ENCODE measurements at places on chromosomes 6 and 20.

DNA sequence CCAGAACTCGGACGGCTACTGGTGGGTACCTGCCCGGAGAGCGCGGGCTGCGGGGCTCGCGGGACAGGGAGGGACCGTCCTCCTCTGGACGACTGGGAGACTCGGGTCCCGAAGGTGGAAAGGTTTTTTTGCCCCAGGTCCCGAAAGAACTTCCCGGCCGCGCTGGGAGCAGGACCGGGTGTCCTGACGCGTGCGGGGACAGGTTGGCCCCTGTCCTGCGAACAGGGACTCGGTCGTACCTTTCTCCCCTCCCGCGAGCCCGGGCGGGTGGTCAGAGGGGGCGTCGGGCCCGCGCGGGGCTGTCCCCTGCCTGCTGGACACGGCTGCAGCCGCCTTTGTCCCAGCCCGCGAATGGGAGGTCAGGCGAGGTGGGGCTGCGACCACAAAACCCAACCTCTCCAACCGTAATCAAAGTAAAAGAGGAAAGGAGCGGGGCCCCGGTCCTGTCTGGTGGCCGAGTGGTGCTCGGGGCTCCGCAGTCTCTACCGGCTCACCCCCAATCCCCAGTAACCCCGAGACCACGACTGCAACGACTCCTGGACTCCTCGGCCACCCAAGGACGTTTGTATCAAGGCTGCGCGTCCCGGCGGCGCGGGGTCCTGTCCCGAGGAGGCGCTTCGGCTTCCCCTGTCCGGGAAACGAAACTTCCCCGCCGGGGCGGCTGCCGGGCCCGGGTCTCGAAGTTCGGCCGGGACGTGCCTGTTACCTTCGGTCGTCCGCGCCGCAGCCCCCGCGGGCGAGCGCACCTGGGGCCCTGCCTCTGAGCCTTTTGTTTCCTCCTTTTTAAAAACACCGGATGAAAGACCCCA lies 798 bp downstream of the DSP start:
- DNase-seq: no peak

DNA sequence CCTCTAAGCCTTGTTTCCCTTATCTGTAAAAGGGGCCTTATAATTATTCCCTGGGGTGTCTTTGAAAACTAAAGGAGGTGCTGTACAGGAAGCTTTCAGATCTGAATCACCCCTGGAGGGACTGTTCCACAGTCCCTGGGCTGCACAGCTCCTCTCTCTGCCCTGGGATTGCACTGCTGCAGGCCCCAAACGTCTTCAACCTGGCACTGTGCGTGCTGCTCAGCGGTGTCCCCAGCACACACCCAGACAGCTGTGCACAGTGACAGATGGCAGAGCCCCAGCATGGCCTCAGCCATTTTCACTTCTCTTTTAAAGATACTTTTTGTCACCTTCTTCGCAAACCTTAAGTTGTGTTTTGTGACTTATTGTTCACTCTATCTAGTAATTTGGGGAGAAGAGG lies 50.7 kb upstream of the INSM1 start:
- peak; percentile 29 for DNase-seq

DNA sequence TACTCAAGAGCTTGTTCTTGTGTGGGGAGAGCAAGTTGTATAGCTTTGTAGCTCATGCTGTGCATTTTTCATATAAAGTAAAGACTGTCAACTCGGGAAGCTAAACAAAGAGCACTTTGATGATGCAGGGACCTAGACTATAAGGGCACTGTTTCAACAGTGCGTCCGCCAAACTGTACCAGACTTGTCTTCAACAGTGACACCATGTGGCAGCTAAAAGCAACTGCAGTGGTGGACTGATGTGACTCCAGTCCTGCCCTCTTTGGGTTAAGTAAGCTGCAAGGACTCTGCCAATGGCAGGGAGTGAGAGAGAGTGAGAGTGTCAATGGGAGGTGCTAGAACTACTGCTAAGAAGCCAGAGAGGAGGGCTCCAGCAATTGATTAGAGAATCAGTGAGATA lies 48.1 kb upstream of the MC3R start:
- DNase-seq: peak; percentile 15

DNA sequence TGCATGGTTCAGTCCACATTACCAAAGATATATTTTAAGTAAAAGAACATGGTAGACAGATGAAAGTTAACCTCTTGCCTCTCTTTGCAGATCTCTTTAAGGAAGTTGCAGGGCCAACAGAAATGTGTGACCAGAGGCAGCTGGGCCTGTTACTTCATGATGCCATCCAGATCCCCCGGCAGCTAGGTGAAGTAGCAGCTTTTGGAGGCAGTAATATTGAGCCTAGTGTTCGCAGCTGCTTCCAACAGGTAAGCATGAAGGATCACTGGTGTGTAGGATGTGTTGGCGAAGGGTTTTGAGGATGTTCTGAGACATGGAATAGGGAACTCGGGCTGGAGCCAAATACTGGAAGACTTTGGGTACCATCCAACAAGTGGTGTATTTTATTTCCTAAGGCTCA lies 508.6 kb downstream of the UTRN start:
- no peak for DNase-seq

- DNase-seq: no peak
Observed at GRCh38 chr6:129882510-129883023, 21.5 kb upstream of the TMEM244 start.

DNA sequence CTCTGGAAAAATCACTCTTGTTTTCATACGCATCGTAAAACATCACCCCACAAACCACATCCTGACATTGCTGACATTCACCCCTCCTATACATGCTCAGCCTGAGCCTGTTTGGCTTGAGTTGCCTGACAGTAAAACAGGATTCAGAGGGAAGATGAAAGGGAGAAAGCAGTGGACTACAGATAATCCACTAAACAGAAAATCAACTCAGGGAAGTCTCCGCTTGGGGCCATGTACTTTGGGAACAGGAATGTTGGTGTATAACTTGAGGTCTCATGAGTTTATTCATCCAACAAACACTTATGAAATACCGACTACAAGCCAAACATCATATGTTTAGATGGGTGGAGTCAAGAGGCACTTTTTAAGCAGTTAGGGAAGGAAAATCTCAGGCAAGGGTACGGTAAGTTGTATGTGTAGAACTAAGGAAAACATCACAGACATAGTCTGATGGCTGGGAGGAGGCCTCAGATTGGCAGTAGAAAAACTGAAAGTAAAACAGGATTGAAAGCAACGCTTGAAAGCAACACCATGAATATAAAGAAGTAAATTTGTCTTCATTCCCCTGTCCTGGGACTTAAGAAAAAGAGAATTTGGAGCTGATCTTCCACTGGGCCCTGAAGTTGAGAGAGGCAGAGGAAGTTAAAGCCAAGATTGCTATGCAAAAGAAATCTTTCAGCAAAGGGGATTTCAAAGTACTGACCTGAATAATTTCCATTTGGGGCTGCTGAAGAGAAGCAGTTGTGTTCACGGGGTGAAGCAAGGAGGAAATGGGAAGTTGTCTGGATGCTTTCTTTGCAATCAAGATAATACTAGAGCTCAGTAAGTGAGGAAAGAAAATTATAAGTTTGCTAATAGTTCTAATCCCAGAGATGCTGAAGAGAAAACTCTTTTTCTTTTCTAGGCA lies 28.8 kb downstream of the PDE7B start:
- DNase-seq: no peak

DNA sequence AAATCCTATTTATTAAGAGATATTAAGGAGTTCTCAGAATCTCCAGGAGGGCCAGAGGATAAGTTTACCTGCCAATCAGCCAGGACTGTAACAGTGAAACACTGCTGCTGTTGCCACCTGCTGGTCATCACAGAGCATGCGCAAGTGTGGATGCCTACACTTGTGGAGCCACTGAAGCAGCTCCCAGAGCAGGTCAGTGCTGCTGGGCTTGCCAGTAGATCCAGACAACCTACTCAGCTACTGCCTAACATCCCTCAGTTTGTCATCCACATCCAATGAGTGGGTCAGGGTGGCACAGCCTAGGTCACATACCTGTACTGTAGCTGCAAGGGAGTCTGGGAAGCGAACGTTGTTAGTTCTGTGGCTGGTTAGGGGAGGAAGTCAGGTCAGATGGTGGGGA lies 18.3 kb upstream of the NHSL1 start:
- DNase-seq: peak; percentile 12

GRCh38 chr6:30684386-30685156 lies 1.9 kb downstream of the PPP1R18 start:
- DNase-seq: no peak

GRCh38 chr20:20010639-20011500 lies 6.3 kb upstream of the NAA20 start:
- no peak for DNase-seq

GRCh38 chr6:45697605-45698004 lies 318.1 kb downstream of the CLIC5 start:
- DNase-seq: no peak

- DNase-seq: peak; percentile 49
Observed at GRCh38 chr6:33161354-33162331, 30.6 kb downstream of the COL11A2 start.

DNA sequence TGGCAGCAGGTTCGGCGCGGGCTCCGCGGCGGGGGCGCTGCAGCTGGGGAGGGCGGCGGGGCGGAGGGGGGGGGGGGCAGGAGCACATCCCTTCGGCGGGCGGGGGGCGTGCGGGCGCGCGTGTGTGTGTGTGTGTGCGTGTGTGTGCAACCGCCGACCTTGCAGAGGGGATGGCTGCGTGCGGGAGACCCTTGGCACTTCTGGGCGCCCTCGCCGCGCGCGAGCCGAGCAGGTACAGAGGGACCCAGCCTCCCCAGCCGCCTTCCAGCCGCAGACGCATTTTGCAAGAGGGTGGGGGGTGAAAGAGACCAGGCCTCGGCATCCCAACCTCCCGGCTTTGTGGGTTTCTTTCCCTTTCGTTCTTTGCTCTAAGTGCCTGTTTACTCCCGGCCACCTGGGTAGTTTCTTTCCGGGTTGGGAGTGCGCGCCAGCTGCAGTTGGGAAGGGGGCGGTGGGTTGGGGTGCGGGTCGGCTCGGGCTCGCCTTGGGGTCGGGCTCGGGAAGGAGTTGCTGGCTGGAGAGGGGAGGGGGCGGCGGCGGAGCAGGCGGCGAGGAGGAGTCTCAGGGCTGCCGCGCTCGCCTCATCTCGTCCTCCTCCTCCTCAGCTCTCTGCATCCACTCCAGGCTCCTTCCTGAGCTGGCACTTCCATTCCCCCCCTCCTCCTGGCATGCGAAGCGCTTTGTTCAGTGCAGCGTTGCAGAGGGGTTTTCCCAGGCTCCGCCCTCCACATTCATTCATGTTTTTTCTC lies 620 bp downstream of the HIVEP1 start:
- DNase-seq: peak; percentile 87

- no peak for DNase-seq
Observed at GRCh38 chr6:166556863-166557322, 29.6 kb downstream of the RAMACL start.

- DNase-seq: peak; percentile 93
Observed at GRCh38 chr20:8431538-8432434, 299.7 kb downstream of the PLCB1 start.

GRCh38 chr6:34056305-34057108 lies 89.4 kb downstream of the GRM4 start:
- DNase-seq: no peak

- DNase-seq: no peak
Observed at GRCh38 chr6:146433881-146434731, 109.5 kb upstream of the RAB32 start.

GRCh38 chr6:81739230-81740195 lies 13.0 kb downstream of the TENT5A start:
- DNase-seq: no peak

DNA sequence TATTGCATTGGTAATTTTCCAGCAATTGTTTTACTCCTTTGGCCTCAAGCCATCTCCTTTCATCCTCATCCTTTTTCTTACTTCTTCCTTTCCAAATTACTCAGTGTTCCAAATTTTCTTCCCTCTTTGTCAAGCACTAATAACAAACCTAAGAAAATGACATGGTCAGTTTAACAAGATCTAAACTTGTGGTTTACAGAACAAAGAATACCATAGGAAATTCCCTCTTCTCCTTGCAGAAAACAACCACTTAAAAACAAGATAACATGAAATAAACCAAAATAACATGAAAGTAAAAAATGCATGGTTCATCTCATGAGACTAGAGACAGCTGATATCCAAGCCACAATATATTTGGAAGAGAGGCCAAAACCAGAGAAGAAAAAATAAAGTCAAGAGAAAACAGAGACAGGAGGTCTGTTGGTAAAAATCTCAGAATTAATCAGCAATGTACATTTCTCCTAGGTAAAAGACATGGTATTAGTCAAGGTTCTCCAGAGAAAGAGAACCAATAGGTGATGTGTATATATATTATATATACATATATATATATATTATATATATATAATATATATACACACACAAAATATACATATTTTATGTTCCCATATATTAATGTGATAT lies 51.0 kb upstream of the SENP6 start:
- no peak for DNase-seq

GRCh38 chr20:7742479-7742878 lies 197.8 kb downstream of the HAO1 start:
- no peak for DNase-seq

DNA sequence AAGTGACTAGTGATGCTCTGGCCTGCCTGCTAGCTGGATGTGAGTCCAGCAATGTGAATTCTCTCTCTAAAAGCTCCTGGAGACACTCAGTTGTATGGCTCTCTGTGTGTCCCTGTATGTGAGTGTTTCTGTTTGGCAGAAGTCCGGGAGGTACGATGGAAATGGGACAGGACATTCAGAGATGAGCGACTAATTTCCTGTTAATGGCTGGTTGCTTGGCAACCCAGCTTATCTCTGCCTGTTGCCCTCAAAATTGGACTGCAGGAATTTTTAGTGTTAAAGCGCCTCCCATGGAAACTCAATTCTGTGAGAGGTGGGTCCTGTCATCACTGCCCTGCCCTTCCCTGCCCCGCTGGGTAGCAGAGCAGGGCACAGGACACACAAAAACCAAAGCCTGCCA lies 136.8 kb upstream of the LRFN2 start:
- DNase-seq: peak; percentile 47

DNA sequence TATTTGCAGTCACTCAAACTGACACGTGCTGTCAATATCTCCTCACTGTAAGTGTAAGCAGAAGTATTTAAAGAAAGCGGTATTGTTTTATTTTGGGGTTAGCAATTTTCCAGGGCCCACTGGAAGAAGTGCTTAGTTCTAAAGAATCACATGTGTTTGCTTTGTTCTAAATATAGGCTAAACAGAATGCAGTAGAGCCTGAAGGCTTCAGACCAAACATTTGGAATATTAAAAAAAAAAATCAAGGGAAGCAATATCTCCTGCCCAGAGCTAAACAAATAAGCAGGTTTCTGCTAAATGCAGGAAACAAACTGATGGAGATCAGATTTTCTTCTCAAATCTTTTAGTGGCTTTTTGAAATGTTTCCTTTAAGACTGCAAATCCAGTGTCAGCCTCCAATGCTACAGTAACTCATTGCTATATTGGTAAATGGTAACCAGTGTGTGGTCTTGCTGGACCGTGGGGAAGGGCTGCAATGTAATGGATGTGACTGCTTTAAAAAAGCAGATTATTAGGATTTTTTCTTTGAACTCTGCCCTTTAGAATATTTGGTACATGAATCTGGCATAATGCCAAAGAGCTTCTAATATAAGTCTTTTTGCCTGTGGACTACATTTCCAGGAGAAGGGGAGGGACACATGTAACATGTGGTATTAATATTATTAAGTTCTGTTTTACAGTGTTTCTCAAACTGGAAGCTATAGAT lies 317.1 kb upstream of the FERMT1 start:
- DNase-seq: no peak

DNA sequence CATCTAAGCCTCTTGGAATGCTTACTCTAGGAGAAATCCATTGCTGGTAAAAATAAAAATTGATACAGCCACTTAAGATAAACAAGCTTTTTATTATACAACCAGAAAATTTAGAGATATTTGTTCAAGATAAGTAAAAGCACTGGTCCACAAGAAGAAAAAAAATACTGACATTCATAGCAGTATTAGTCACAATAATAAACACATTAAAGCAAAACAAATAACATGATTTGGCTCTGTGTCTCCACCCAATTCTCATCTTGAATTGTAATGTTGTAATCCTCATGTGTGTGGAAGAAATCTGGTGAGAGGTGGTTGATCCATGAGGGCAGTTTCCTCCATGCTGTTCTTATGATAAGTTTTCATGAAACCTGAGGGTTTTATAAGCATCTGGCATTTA lies 1093.5 kb upstream of the ADGRB3 start:
- DNase-seq: no peak
